ENCODE measurements at places on chromosomes 1 and 21.

GRCh38 chr1:84062496-84062895 lies 63.6 kb upstream of the TTLL7 start:
- no peak for DNase-seq

DNA sequence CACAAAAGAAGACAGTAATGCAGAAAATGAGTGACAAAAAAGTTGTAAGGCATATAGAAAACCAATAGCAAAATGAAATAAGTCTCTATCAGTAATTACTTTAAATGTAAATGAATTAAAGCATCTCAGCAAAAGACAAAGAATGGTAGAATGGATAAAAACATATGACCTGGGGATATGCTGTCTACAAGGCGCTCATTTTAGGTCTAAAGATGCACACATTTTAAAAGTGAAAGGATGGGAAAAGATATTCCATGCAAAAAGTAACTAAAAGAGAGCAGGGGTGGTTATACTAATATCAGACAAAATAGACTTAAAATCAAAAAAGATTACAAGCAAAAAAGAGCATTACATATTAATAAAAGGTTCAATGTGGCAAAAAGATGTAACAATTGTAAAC lies 41.2 kb downstream of the SPATA6 start:
- no peak for DNase-seq

- no peak for DNase-seq
Observed at GRCh38 chr1:85279458-85280080, 3.1 kb upstream of the BCL10 start.

GRCh38 chr21:32757804-32758203 lies 13.8 kb downstream of the PAXBP1 start:
- no peak for DNase-seq

DNA sequence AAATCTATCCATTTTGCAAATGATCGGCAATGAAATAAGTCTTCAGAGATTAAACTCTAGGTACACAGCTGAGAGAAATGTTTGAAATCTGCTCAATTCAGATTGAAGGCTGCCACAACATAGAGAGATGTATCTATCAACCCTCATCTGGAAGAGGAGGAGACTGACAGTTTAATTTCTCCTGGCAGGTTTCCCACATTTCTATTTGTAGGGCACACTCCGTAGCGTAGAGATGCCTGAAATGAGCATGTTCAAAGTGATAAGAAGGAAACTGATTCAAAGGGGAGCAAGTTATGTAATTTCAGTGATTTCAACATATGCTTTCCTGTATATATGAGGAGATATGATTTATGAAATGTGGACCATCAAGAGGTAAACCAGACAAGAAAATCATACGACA lies 44.1 kb downstream of the NIBAN1 start:
- DNase-seq: no peak

GRCh38 chr1:26831059-26831458 lies 4.6 kb downstream of the ZDHHC18 start:
- DNase-seq: no peak

Data from stimulated activated CD8-positive, alpha-beta memory T cell treated with anti-CD3 and anti-CD28 coated beads, Interleukin-15, amount 100 ng/mL, for 4 hours (primary cell).